Activated naive CD4-positive, alpha-beta T cell (primary cell): ENCODE measurements at places on chromosomes 3 and 15.

- no peak for DNase-seq
These were observed 1.1 kb downstream of the CMTM8 start for GRCh38 chr3:32239307-32240158.

GRCh38 chr3:43515208-43515917 is 106.4 kb downstream of the ANO10 start:
- no peak for DNase-seq

- DNase-seq, result no peak
These were observed at the start of gene CCK for GRCh38 chr3:42266085-42266484. Gene CCK, minus strand, starts transcription at chr3:42266185. Its CDS starts 2,555 bp downstream, at chr3:42263630.

DNA sequence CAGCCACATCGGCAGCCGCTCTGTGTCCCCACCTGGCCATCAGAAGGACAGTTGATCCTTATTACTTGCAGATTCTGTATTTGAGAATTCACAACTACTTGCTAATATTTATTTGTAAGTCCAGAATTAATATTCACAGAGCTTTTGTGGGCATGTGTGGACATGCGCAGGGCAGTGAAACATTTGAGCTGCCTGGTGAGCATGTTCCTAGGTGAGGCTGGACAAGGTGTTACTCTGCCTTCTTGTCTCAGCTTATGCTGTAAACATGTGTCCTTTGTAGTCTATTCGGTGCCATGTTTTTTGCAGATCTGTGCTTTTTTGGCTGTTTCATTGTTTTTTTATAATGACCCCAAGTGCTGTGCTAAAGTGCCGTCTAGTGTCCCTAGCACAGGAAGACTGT is 15.6 kb downstream of the FAH start:
- no peak for DNase-seq

- DNase-seq, result no peak
These were observed 48.5 kb upstream of the PPP2R3A start for GRCh38 chr3:135917076-135917475.

DNA sequence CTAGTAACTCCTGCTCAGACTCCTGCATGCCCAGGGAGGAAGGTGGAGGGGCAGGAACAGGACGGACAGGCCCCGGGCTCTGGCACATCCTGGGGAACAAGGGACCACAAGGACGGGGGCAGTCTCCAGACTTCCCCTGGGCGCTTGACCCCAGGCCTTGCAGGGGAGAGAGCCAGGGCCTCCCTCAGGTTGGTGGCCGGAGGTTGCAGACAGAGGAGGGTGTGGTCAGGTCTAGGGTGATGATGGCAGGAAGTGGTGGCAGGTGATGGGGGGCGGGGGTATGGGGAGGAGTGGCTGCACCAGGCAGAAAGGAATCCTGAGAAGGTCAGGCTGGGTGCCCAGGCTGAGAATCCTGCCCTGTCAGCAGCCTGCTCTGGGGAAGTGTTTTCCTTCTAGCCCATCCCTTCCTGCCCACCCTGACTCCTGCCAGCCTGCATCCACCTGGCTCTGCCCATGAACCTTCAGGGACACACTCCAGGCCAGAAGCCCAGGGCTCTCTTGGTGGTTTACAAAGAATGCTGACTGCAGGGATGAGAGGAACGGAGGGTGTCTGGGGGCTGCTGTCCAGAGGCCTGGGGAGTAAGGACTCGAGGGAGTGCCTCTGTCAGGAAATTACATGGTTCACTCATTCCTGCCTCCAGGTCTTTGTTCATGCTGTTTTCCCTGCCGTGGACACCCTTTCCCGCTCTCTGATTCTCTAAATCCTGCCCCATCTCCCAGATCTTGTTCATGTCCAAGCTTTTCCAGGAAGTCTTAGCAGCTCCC is 15.8 kb downstream of the LOXL1 start:
- DNase-seq, result no peak

DNA sequence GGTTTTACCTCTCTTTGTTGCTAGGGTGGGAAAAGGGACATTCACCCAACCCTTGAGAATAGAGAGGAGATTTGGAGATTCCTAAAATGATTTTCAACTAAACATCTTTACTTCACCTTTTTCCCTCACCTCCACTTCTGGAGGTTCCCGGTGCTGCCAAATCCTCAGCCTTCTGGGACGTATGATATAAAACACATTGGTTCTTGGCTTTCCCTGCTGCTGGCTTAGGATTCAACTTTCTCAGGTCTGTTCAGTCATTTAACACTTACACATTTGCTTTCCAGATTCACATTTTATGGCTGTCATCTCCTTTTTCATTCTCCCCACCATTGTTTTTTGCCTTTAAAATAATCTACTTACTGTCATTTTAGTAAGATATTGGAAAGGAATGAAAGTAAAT is 106.6 kb downstream of the PIK3R4 start:
- no peak for DNase-seq

DNA sequence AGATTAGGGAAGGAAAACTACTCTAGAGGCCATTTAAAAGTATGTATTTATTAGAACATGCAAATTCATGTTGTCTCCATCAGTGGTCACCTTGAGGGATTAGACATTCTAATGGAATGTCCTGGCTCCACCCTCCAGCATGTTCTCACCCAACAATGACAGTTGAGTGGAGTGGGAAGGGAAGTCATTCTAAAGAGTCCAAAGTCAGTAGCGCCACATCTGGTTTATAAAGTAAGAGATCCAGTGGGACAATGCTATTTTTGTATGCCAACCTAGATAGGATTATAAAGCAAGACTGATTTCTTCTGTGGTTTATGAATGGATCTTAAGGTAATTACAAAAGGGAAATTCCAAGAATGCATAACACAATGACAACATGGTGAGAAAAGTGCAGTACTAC is 33.3 kb downstream of the SLC24A1 start:
- DNase-seq, result no peak

DNA sequence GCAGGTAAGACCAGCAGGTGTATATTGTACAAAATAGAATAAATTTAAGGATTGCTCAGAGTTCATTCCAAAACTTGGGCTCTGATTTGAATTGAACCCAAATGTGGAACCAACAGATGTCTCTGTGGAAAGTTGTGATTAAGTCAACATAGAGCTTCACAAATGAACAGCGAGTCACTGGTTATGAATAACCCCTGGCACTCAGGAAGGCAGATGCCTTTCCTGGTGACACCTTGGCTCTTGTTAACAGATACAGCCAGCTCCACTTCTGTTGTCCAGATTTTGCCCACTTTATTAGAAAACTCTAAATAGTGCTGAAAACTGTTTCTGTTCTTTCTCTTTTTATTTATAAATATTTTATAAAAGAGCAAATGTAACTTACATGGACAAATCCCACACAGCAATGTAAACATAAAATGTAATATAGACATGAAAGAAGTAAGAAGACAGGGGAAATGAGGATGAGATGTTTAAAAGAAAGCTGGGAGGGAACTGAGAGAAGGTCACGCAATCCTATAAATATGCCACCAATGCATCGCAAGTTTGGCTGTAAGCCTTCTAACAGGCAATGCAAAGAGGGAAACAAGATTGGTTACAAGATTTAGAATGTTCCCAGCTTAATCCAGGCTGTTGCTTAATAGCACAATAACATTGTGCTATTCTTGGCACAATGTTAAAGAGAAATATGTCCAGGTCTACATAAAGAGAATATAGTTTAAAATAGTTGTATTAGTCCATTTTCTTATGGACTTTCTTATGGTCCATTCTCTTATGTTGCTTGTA is 495.5 kb downstream of the TAFA4 start:
- DNase-seq, result no peak

- no peak for DNase-seq
These were observed 398.4 kb upstream of the TBL1XR1 start for GRCh38 chr3:177595530-177596188.
